ENCODE measurements at places on chromosomes 1 and 21.

GRCh38 chr1:201740086-201740541 lies 88.8 kb upstream of the IPO9 start:
- no peak for DNase-seq

DNA sequence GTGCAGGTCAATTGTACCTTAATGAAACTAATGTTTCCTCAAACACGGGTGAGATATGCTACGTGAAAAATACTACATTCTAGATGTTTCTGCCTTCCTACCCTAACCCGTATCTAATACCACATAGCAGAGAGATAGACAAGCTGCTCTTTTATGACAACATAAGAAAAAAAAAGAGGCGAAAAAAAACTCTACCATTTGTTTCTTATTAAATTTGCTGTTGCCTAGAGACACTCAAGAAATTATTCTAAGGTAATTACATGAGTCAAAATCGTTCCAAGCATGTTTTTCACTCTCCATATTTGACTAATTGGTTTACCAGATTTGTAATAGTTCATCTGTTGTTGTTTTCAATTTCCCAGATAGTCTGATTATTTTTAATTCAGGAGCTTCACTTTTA lies 27.4 kb downstream of the PALMD start:
- DNase-seq: no peak

DNA sequence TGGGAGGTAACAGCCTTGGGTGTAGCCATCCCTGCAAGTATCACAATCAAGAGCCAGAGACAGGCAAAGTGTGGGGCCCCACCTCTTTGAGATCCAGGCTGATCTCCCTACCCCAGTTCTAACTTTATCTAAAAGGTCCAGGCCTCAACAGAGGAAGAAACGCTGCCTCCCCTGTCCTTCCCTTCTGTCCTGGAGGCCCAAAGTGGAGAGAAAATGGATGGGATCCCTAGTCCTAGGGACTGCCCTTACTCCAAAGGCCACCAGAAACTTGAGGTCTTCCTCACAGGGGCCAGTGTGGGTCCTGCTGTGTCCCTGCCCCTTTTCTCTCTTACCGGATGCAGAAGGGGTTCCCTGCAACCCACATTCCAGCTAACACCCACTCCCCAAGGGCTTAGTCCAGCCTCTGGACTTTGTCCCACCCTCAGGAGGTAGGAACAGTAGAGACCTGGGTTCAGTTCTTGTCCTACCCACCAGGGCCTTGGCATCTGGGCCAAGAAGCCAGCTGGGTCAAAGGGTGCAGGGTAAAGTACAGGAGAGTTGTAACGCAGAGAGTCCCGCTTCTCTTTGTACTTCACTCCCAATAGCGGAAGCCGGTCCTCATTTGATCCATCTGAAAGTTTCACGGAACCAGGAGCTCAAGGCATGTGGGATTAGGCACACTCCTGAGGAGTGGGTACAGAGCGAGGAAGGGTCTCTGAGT lies 1.9 kb downstream of the HDGF start:
- DNase-seq: no peak

DNA sequence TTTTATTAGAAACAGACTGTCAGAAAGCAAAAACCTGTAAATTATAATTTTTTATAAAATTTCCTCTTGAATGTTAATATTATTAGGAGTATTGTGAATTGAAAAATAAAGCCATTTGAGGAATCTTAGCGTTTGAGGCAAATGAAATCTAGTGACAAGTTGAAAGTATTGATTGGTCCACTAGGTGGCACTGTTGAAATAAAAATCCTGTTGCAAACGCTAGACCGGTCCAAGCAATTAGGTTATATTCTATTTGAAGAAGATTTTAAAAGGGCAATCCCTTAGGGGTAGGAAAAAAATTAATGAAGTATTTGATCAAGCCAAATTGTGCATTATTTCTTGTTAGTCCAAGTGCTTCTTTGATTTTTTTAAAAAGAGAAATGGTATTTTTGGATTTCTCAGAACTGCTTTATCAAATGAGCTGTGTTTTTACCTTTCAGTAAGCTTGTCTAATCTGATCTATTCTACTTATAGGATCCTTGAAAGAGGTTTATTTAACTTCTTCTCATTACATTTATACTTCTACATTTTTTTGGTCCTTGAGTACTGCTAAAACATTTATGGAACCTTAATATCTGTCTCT lies 57.7 kb downstream of the ATG4C start:
- peak; percentile 58 for DNase-seq

DNA sequence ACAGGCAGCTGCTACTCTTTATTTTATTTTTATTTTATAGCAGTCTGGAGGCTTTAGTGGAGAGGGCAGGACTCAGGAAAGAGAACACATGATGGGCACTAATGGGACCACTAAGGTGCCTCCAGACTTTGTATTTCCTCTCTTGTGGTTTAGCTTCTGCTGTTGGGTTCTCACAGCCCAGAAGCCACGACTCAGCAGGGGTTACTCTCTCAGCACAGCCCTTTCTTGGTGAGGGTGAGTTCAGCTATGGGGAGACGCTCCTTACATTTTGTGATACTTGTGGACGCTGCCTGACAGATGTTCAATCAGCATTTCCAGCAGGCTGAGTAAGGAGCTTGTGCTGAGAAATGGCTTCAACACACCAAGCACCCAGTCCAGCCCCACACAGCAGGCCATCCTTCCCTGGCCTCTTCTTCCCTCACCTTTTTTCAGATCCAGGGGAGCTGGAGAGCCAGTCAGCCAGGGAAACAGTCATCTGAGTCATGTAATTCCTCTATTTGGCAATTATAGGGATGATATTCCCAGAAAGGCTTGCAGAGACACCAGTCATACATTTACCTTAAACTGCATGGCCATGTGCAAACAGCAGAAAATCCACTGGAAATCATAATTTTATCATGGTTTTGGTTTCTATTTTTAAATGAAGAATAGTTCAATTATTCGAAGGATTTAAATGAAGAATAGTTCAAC lies 53.2 kb upstream of the RAB3GAP2 start:
- peak; percentile 53 for DNase-seq

Measured in fibroblast of upper back skin (primary cell).